HCEC 1CT (cell line): ENCODE measurements at places on chromosomes 1 and 21.

DNA sequence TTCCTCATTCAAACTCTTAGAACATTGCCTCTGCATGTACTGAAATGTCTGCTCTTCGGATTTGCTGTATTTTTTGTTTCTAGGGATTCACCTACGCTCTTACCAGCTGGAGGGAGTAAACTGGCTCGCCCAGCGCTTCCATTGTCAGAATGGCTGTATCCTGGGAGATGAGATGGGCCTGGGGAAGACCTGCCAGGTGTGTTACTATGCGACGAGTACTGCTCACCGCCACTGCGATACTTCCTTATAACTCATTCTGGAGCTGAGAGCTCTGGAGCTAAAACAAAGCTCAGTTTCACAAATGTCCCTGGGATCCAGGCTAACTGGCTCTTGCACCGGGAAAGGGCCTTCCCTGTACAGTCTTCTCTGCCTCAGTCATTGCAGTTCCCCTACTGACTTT, 10.1 kb downstream of the CHD1L start:
- DNase-seq, result no peak

- peak; percentile 86 for DNase-seq
Measured at GRCh38 chr1:201505503-201505890, 1.4 kb downstream of the CSRP1 start.

GRCh38 chr21:45820171-45821091, 161.1 kb upstream of the COL6A1 start:
- DNase-seq, result peak; percentile 81

DNA sequence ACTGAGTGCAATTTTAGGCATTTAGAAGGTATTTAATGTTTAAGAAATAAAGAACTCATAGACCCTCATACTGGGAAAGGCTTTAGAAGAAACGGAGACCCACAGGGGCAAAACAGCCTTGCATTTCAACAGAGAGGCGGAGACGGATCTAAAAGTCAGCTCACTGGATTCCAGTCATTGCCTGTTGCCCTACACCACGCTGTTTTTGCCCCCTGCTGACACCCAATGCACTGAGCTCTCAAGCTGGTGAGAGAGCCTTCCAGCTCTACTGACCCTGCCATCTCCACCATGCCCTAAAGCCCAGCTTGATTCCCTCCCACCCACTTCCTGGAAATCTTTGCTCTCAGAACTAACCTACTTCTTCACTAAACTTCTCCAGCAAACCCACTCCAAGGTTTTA, 7.2 kb upstream of the TRAF3IP3 start:
- no peak for DNase-seq

GRCh38 chr1:33454646-33455282, 17.7 kb upstream of the ZSCAN20 start:
- DNase-seq, result peak; percentile 45

DNA sequence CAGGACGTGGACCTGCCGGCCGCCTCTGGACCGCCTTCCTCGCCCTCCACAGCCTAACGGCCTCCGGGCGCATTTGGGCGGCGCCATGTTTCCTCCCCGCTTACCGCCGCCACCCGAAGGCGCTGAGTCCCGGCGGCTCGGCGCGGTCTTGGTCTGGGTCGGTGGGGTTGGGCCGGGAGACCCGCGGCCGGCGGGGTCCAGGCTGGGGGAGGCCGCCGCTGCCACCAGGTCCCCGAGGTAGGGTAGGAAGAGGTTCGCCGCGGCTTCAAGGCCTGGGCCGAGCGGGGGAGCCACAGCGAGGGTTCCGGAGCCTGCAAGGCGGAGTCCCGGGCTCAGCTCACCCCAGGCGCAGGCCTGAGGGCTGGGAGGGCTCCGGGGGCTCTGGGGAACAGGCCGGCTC, 5.5 kb downstream of the OR2C3 start:
- no peak for DNase-seq
